NCI-H1436 (cell line): ENCODE measurements at places on chromosomes 4 and X.

- DNase-seq, result no peak
These were observed 217.1 kb downstream of the ARAP2 start for GRCh38 chr4:36027203-36027602.

DNA sequence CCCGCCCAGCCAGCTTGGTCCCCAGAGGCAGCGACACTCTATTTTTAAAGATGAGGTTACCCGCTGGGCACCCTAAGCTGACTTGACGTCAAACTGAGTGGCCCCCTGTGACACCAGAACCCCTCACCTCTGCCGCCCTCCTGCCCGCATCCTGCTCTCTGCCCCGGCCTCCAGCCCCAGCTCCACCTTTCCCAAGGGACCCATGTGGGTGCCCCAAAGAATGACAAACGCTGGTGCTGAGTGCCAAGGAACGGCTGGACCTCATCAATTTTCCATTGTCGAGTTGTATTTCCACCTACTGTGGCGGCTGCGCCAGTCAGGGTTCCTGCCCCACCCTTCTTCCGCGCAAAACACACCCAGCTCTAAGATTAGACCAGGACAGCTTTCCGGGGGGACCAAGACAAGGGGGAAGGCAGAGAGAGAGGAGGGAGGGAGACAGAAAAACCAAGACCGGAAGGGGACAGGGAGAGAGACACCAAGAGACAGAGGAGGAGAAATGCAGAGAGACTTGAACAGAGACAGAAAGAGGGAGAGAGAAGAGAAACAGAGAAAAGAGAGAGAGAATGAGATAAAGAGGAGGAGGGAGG, 2.0 kb downstream of the PRKX start:
- DNase-seq, result no peak

GRCh38 chr4:171650543-171650942, 162.7 kb upstream of the GALNTL6 start:
- no peak for DNase-seq

DNA sequence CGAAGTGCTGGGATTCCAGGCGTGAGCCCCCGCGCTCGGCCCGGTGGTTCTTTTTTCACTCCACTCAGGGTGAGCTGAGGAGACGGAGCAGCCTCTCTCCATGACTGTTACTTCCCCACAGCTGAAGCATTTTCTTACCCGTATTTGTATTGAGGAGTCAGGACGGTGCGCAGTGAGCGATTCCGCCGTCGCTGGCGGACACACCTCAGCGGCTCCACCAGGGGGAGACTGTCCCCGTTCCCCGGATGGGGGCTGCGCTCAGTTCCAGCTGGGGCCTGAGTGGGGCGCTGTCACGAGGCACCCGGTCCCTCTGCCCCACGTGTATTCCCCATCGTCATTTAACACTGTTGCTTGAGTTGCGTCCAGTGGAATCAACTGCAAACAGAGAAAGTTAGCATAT, 844.0 kb upstream of the FRG1 start:
- no peak for DNase-seq

DNA sequence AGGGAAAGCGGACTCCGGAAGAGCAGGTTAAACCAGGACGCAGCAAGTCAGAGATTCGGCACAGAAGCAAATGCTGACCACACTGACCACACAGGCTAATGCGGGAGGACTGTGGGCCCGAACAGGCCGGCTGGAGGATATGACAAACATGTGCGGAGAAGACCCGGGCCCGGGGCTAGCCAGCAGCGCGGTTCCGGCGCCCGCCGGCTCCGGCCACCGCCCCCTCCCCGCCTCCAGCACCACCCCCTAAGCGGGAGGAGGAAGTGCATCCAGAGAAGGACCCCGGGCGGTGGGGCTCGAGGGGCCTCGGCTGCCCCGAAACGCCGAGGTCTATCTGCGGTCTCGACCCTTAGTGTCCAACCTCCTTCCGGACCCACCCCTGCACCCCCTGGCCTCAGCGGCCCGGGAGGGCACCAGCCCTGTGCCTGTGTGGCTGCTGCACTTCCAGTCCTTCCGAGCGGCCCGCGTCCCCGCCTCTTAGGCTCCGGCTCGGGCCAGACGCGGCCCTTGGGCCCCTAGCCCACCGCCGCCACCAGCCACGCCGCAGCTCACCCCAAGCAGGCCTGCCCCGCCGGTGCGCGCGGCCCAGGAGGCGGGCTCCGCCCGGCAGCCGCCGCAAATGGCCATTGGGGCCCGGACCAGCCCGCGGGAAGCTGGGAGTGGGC, 2.1 kb downstream of the ELOVL6 start:
- peak; percentile 13 for DNase-seq

DNA sequence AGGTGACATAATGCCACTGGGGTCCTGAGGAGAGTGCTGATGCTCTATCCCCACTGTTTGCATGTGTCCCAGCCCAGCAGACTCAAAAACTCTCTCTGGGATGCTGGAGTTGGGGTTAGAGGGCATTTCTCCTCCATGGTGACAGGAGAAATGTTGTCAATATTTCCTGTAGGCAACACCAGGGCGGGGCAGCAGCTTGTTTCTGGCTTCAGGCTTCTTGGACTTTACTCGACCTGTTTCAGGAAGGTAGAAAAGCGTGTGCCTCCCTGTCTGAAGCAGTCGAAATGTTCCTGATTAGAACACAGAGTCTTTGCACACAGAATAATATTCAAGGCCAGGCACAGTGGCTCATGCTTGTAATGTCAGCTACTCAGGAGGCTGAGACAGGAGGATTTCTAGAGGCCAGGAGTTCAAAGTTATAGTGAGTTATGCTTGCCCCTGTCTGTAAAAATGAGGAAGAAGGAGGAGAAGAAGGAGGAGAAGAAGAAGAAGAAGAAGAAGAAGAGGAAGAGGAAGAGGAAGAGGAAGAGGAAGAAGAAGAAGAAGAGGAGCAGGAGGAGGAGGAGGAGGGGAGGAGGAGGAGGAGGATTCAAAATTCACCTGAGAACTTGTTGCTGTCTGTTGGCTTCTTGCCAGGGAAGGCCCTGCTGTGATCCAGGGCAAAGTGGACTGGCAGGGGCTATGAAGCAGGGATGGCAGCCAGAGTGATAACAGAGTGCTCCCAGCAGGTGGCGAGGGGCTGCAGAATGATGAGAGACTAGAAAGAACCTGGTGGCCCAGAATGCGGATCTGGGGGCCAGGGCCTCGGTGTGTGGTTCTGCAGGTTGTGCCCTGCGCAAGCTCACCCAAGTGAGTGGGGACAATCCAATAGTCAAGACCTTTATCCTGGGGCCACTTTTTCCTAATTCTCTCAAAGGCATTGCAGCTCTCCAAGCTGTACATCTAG, 82.9 kb downstream of the RTL5 start:
- DNase-seq, result no peak

- no peak for DNase-seq
These were observed 5.6 kb upstream of the DLG3 start for GRCh38 chrX:70439016-70439415.

GRCh38 chr4:177225605-177226004, 84.1 kb upstream of the NEIL3 start:
- no peak for DNase-seq

- DNase-seq, result no peak
These were observed 2.2 kb upstream of the SFRP2 start for GRCh38 chr4:153790962-153791551.

DNA sequence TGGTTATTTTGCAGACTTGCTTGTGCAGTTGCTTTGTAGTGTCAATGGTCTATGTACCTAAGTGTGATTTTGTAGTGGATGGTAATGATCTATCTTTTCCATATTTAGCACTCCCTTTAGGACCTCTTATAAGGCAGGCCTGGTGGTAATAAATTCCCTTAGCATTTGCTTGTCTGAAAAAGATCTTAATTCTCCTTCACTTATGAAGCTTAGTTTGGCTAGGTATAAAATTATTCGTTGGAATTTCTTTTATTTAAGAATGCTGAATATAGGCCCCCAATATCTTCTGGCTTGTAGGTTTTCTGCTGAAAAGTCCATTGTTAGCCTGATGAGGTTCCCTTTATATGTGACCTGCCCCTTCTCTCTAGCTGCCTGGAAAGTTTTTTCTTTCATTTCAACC, 10.6 kb upstream of the HSD17B13 start:
- no peak for DNase-seq

- DNase-seq, result peak; percentile 23
These were observed 161.6 kb upstream of the MID1 start for GRCh38 chrX:10781847-10782530.

GRCh38 chr4:109959195-109959594, 46.5 kb downstream of the EGF start:
- DNase-seq, result no peak

- DNase-seq, result no peak
These were observed 31.4 kb upstream of the ADH1C start for GRCh38 chr4:99383833-99384392.

GRCh38 chrX:71998836-71999509, 88.3 kb downstream of the NHSL2 start:
- peak; percentile 22 for DNase-seq

GRCh38 chr4:108535757-108536156, 84.6 kb upstream of the RPL34 start:
- no peak for DNase-seq

DNA sequence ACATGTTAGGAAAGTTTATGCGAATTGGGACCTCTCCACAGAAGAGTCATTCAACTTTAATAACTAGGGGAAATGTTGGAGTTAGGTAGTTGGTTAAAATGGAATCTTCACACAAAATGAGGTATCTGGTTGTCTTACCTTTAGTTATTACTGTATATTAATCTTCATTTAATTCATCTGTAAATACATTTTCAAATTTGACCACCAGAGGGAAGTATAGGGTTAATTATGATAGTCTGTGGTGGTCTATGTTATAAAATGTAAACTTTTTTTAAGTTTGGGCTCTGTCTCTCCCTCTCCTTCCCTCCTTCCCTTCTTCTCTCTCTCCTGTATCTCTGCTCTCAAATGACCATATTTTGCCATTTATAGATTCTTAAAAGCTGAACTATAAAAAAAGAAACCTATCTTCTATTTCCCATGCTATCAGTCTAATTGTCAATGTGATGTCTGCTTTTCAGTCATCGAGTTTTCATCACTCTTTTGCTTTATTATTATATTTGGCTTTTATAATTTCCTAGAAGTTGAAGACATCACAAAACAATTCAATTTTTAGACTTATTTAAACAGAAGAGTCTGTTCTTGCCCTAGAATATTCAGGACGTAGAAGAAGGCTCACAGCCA, 49.8 kb downstream of the TMEM144 start:
- no peak for DNase-seq

- no peak for DNase-seq
These were observed 63.5 kb upstream of the ARHGAP36 start for GRCh38 chrX:130994671-130995070.

DNA sequence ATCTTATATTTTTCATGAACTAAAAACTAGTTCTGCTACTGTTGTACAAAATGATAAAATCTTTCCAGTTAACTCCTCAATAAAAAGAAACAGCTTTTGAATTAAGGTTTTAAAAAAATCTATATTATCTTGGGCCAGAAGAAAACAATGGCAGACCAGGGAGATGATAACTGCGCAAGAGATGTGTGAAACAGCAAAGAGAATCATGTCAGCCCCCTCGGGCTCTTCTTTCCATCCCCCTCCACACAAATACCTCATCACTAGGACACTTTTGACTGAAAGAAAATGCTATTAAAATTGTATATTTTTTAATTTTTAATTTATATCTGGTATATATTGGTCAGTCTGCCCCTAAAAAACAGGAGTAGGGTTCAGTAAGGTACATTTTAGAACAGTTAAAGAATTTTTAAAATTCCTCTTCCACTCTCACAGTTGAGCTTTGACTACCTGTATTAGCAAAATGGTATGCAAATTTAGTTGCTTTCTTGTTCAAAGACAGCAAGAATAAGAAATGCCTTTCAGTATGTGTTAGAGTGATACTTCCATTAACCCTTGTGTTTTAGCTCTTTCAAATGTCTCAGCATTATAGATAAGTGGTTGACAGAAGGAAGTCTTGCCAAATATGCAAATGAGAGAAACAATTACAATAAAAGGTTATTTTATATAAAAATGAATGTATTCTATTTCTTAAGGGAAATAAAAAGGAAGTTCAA, 36.4 kb upstream of the LCORL start:
- no peak for DNase-seq

DNA sequence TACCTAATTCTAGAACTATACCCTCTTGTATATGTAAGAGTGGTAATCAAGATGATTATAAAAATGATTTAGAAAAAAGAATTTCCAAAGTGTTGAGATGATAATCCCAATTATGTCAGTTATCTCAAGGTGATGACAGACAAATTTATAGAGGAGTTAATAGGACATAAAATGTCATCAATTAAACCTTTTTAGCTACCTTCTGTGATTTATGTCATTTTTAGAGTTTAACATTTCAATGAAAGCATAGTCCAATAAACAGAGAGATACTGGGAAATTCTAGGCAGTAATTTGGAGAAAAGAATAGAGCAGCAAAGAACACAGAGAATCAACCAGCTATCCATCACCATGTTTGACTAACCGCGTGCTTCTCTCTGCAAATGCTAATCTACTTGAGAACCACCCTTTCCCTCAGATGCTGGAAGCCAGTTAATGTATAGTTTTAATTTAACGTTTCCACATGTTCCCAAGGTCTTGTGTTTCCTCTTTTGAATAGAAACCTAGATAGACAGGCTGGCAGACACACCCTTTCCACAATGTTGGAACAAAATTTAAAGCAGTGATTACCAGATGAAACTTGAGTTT, 433.1 kb upstream of the FAM241A start:
- no peak for DNase-seq

DNA sequence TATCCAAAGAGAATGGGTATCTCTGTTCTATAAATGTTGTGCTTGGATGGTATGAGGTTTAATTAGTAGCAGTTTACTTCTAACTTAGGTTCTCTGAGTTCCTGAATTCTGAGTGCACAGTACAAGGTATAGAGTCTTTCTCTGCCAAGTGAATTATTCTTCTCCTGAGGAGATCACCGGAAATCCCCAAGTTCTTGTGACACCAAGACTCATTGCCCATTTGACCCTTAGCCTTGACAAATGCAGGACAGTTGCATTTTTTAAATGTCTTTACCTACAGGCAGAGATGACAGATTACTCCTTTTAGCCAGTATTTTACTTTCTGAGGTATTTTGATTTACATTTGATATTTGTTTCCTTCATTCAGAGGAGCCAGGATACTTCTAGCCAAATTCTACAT, 72.9 kb downstream of the MAOA start:
- DNase-seq, result no peak

- no peak for DNase-seq
These were observed at the start of gene FAM9B for GRCh38 chrX:9033989-9034388. TSS of gene FAM9B (minus strand) at chrX:9034127. CDS start at chrX:9032986, 1,141 bp downstream.

- DNase-seq, result no peak
These were observed 6.8 kb upstream of the CDKL2 start for GRCh38 chr4:75637176-75637575.

DNA sequence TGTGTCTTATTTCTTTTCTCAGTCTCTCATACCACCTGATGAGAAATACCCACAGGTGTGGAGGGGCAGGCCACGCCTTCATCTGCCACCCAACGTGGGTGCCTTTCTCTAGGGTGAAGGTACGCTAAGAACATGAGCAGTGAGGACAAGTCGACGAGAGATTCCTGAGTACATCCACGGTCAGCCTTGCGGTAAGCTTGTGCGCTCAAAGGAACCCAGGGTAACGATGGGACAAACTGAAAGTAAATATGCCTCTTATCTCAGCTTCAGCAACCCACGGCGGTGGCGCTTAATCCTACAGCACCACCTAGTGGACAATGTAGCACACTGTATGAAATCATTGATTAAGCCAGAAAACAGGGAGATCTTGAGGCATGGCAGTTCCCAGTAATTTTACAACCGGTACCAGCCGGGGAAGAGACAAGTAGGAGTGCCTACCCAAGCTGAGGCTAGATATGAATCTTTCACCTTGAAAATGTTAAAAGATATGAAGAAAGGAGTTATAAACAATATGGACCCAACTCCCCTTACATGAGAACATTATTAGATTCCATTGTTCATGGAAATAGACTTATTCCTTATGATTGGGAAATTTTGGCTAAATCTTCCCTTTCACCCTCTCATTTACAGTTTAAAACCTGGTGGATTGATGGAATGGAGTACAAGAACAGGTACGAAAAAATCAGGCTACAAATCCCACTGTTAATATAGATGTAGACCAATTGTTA, 63.0 kb downstream of the ZNF732 start:
- peak; percentile 78 for DNase-seq
